ENCODE measurements at places on chromosomes 6 and 20.

- DNase-seq = peak; percentile 41
These were observed 259.1 kb downstream of the HDGFL1 start for GRCh38 chr6:22828179-22829062.

DNA sequence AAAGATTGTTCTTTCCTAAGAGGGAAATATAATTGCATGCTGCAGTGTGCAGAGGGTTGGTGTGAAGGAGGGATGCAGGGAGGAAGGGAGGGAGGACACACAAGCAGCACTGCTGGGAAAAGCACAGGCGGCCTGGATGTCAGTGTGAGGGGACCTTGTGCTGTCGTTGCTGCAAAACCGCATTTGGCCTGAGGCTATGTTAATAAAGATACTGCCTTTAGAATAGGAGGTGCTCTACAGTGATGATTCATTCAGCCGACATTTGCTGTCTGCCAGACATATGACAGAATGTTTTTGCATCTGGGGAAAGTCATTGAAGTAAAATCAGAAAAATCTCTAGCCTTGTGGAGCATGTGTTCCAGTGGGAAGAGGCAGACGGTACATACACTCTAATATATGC lies 50.5 kb upstream of the TRIM26 start:
- DNase-seq = no peak

- DNase-seq = no peak
These were observed 29.4 kb downstream of the RNF8 start for GRCh38 chr6:37382994-37383765.

- no peak for DNase-seq
These were observed 8.7 kb downstream of the RNF24 start for GRCh38 chr20:4006640-4007039.

GRCh38 chr20:24942679-24943078 lies 6.4 kb upstream of the CST7 start:
- no peak for DNase-seq

DNA sequence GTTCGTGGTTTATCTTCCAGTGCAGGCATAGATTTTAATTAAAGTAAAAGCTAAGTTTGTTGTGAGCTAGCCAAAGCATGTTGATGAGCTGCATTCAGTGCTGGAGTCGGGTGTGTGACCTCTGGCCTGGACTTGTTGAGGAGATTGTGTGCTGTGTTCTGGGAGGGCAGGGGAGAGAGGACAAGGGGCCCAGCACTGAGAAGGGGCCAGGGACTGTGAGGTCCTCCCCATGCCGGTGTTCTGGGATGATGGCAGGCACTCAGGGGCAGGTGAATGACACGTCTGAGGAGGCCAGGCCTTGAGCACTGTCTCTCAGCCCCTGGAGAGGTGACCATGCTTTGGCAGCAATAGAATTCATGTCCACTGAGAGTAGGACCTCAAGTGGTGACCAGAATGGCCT lies 97.9 kb downstream of the FOXF2 start:
- no peak for DNase-seq

- no peak for DNase-seq
These were observed 15.8 kb upstream of the ENPP5 start for GRCh38 chr6:46186583-46186982.

DNA sequence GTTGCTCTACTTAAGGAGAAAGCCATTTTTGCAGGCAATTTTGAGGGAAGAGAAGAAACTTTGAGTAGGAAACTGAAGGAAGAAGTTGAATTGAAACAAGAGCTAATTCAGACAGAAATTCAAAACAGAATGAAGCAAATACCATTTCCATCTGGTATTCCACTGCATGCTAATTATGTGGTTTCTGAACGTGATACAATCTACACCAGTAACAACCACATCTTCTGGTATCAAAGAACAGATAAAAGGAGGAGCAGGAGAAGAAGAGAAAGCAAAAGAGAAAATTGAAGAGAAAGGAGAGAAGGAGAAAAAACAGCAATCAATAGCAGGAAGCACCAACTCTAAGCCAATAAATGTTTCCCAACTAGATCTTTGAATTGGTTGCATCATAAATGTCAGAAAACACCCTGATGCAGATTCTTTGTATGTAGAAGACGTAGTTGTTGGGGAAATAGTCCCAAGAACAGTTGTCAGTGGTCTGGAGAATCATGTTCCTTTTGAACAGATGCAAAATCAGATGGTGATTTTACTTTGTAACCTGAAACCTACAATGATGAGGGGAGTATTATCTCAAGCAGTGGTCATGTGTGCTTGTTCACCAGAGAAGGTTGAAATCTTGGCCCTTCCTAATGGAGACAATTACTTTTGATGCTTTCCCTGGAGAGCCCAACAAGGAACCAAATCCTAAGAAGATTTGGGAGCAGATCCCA lies 132.4 kb downstream of the MACROD2 start:
- peak; percentile 95 for DNase-seq

DNA sequence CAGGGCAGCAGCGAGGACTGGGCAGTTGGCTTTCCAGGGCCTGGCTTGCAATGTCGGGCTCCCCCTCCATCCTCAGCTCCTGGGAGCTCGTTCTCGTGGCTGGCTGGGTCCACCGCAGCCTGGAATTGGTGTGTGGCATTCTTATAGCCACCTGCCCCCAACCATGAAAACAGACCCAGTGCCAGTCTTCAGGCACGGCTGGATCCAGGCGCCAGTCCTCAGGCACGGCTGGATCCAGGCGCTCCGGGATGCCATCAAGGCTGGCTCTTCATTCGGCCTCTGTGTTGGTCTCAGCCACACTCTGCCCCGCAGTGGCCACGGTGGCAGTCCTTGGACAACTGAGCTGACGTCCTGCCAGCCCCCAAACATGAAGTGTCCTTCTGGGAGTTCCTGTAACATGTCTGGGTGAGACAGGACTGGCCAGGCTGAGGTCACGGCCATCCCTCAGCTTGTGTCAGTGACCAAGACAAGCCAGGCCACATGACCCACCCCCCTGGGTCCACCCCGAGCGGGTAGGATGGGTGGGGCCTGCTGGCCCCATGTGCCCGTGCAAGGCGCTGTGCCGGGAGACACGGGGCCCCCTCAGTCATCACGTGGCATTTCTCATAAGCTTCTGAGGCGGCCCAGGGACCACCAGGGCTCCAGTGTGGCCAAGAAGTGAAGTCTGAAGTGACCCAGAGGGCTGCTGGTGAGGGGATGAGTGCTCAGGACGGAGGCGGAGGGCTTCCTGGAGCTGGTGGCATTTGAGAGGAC lies 99.0 kb downstream of the TAF4 start:
- DNase-seq = no peak

DNA sequence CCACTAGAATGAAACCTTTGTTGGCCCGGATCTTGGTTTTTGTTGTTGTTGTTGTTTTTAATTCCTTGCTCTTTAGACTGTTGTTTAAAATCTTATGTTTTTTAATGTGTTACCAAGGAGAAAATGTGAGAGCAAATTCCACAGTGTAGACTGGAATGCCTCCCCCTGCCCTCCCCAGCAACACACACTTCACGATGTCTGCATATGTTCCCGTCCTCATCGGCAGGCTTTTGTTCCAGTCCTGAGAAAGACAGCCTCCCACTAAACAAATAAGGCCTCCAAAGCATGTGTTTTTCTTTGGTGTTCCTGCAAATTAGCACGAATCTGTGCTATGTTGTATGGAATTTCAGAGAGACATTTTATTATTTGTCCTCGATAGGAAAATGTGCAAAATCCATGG lies 263.3 kb upstream of the QKI start:
- no peak for DNase-seq

DNA sequence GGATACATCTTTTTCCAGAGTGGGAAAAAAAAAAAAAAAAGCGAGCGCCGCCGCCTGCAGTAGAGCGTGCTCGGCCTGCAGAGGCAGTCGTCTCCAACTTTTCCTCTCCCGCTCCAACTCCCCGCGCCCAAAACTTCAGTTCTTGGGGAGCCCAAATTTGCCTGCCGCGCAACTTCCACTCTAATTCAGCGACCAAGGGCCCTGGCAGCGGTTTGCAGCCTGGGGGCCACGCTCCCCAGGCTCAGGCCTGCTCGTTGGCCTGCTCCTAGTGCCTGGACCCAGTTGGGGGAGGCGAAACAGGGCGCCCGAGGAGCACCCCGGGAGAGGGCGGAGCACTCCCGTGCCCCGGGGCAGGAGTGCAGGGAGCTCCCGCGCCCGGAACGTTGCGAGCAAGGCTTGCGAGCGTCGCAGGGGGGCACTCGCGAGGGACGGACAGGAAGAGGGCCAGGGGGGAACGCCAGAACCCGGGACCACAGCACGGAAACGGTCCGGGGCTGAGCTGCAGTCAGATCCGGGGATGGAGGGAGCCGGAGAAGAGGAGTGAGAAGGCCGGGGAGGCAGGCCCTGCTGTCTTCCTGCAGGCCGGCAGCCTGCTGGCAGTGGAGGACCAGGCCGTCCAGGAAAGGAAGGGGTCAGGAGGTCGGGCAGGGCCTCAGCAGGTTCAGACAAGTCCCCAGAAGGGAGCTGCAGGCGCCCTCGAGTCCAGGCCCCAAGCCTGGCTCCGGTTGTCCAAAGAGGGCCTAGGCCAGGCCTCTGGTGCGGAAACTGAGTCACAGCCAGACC lies at the start of gene STX16:
STX16 (plus strand) TSS at position 508 of the 783 bp plus-strand sequence. CDS start 724 bp downstream, outside the sequence.
- DNase-seq = peak; percentile 80

DNA sequence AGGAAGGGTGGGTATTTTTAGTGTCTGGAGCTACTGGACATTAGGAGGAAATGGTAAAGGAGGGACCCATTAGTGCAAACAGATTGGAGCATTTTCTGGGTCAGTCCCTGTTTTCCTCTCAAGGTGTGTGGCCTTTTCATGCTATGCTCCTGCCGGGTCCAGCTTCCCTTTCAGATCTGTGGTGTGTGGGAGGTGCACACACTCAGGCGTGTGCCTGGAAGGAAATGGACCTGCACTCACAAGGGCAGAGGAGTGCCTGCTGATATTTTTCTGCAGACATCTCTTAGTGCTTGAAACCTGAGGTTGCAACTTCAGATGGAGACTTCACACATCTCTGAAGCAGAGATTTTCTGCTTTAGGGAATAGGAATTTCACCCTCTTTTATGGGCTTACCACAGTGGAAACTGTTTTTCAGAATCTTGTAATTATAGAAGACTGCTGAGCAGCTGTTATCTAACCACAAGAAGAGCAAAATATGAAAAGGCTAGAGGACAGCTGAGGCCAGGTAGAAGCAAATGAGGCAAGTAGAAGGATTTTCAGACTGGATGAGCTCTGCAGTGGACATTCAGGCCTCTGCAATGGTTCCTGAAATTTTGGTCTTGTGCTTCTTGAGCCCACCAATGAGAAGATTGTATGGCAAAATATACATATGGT lies 764.3 kb downstream of the QKI start:
- no peak for DNase-seq

- no peak for DNase-seq
These were observed 7.6 kb upstream of the FAM83C start for GRCh38 chr20:35299780-35300179.

GRCh38 chr6:50602292-50602691 lies 111.0 kb upstream of the TFAP2D start:
- DNase-seq = no peak

- DNase-seq = no peak
These were observed 532.0 kb downstream of the BCKDHB start for GRCh38 chr6:80638213-80639055.

GRCh38 chr20:20851385-20851784 lies 138.9 kb upstream of the RALGAPA2 start:
- no peak for DNase-seq

GRCh38 chr20:2937902-2938301 lies 64.6 kb downstream of the PTPRA start:
- DNase-seq = no peak

- DNase-seq = peak; percentile 70
These were observed 31.1 kb downstream of the PLG start for GRCh38 chr6:160733050-160733646.

- DNase-seq = no peak
These were observed 61.4 kb upstream of the APCDD1L start for GRCh38 chr20:58576603-58576970.

DNA sequence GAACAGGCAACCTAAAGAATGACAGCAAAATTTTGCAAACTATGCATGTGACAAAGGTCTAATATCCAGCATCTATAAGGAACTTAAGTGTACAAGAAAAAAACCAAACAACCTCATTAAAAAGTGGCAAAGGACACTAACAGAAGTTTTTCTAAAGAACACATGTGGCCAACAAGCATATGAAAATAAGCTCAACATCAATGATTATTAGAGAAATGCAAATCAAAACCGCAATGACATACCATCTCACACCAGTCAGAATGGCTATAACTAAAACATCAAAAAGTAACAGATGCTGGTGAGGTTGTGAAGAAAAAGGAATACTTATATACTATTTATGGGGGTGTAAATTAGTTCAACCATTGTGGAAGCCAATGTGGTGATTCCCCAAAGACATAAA lies 5.5 kb downstream of the RFPL4B start:
- DNase-seq = no peak

GRCh38 chr6:161598896-161599295 lies 325.0 kb upstream of the AGPAT4 start:
- no peak for DNase-seq

GRCh38 chr6:20168690-20169089 lies 43.6 kb downstream of the MBOAT1 start:
- DNase-seq = no peak

- DNase-seq = no peak
These were observed 15.9 kb downstream of the KCNK5 start for GRCh38 chr6:39213195-39213920.

DNA sequence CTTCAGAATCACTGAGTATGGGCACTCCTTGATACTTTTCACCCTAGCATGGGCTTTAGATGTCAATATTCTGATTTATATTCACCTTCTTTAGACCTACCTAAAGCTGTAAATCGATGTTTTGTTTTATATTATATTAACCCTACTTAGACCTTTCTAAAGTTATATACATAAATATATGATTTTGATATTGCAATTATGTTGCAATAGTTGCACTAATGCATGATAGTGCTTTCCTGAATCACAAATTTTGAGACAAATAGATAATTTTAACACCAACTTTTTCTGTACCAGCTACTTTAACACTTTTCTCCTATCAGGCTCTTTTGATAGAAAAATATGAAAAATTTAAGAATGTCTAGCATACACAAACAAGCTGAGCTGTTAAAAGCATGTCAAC lies 34.0 kb upstream of the JAG1 start:
- DNase-seq = no peak

DNA sequence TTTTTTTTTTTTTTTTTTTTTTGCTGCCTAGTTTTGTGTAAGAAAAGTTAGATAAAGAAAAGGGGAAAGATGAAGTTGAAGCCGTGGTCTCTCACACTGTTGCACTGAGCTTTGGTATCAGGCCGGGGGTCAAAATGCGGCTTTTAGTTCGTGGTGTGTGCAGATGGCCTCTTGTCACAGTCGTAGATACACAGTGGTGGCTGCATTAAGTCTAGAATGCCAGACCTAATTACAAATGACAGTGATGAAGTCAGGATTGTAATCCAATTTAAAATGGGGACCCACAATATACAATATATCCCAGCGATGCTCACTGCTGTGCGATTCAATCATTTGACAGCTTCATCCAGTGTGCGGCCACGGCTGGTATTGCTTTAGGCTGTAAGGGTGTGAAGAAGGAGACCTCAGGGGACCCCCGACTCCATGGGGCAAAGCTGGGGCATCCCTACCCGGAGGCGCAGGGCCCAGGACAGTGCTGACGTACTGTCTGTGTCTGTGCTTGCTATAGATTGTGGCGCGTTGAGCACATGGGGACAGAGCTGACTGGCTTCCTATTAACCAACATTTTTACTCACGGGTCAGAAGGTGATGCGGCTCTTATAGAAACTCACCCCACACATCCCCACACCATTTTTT lies 210.0 kb upstream of the SOX4 start:
- DNase-seq = no peak

GRCh38 chr6:29628419-29629281 lies 4.3 kb downstream of the GABBR1 start:
- peak; percentile 86 for DNase-seq
